ENCODE measurements at places on chromosomes 1 and 21.

- DNase-seq: no peak
Observed at GRCh38 chr1:56074007-56074651, 505.2 kb downstream of the PLPP3 start.

DNA sequence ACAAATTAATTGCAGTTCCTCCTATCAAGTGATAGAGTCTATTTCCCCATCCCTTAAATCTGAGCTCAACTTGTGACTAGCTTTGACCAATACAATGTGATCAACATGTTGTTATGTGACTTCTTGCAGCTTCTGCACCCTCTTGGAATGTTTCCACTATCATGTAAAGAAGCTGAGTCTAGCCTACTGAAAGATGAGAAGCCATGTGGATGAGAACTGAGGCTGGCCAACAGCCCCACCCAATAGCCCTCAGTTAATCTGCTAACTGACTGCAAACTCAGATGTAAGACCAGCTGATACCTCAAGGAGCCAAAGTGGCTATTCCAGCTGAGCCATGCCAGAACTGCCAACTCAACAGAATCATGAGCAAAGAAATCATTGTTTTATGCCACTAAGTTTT lies 44.0 kb downstream of the LYST start:
- no peak for DNase-seq

GRCh38 chr21:17613242-17613676 lies 558 bp upstream of the BTG3 start:
- no peak for DNase-seq

- DNase-seq: no peak
Observed at GRCh38 chr1:183991756-183992155, 45.8 kb downstream of the COLGALT2 start.

- no peak for DNase-seq
Observed at GRCh38 chr21:45148316-45148990, 74.1 kb downstream of the ADARB1 start.

- no peak for DNase-seq
Observed at GRCh38 chr1:67514786-67515185, 84.6 kb upstream of the SERBP1 start.

- no peak for DNase-seq
Observed at GRCh38 chr21:28805885-28806284, 186.8 kb downstream of the LTN1 start.

GRCh38 chr1:27876341-27877114 lies 4.2 kb downstream of the THEMIS2 start:
- DNase-seq: no peak

GRCh38 chr1:40857737-40858136 lies 4.4 kb downstream of the CITED4 start:
- no peak for DNase-seq

DNA sequence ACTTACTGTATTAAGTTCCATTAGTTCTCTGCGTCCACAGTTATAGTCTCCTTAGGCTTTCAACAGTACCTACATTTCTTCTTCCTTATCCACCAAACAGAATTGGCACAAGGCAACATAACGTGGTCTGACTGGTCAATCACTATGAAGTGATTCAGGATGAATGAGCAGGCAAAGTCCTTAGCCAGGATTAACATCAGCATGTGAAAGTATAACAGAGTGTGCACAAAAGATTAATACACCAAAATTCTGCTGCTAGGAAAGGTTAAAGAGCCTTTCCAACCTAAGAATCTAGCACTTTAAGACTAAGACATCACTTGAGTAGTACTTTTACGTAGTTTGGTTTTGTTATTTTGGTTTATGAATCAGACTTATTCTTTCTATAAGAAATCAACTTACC lies 15.8 kb downstream of the DEPDC1 start:
- DNase-seq: no peak

- DNase-seq: no peak
Observed at GRCh38 chr1:189305279-189305678, 1172.4 kb downstream of the BRINP3 start.

DNA sequence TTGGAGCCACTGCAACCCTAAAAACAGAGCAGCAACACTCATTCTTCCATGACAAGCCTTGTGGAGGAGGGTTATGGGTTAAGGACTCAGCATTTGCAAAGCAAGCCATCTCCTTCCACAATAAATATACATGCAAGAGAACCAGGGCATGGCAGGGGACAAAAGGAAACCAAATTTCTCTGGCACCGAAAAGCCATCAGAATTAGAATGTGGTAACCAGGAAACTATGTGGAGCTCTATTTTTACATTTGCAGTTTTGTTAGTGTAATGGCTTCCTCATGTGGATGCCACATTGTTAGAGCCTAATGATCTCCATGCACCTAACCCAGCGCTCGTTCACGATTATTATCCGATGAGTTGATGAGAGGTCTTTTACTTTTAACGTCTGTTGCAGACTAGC lies 91.7 kb downstream of the NAV1 start:
- no peak for DNase-seq

GRCh38 chr1:6486433-6487011 lies 4.9 kb downstream of the PLEKHG5 start:
- DNase-seq: peak; percentile 87

- no peak for DNase-seq
Observed at GRCh38 chr1:40389871-40390560, 16.5 kb downstream of the SMAP2 start.

DNA sequence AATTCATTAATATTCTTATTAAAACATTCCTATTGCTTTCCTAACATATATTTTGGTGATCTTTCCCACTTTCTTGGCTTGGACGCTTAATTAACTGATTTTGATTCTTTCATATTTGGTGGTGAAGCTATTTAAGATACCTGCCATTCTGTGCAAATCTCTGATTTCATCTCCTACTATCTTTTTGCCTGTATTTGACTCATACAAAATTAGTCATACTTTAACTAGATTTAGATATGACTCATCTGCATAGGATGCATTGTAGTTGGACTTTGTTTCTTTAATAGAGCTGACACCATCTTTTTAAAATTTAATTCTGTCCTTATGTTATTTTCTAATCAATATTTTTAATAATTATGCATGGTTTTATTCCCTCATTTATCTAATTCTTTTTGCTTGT lies 93.8 kb upstream of the PLPPR4 start:
- no peak for DNase-seq

- no peak for DNase-seq
Observed at GRCh38 chr1:171814692-171815091, 26.6 kb upstream of the DNM3 start.

- no peak for DNase-seq
Observed at GRCh38 chr21:33546086-33546485, 3.2 kb downstream of the SON start.

- DNase-seq: no peak
Observed at GRCh38 chr21:44018813-44019567, 6.9 kb downstream of the TRAPPC10 start.

- peak; percentile 56 for DNase-seq
Observed at GRCh38 chr1:45686015-45686287, 382 bp downstream of the GPBP1L1 start.

- DNase-seq: no peak
Observed at GRCh38 chr1:109091078-109091838, 694 bp downstream of the TMEM167B start.

GRCh38 chr1:38231941-38232340 lies 185.3 kb upstream of the POU3F1 start:
- DNase-seq: no peak

- DNase-seq: no peak
Observed at GRCh38 chr1:62706985-62707743, 19.0 kb upstream of the DOCK7 start.

GRCh38 chr1:84582802-84583587 lies 8.8 kb upstream of the CTBS start:
- DNase-seq: no peak

GRCh38 chr21:43369124-43369523 lies 57.8 kb downstream of the SIK1 start:
- no peak for DNase-seq

DNA sequence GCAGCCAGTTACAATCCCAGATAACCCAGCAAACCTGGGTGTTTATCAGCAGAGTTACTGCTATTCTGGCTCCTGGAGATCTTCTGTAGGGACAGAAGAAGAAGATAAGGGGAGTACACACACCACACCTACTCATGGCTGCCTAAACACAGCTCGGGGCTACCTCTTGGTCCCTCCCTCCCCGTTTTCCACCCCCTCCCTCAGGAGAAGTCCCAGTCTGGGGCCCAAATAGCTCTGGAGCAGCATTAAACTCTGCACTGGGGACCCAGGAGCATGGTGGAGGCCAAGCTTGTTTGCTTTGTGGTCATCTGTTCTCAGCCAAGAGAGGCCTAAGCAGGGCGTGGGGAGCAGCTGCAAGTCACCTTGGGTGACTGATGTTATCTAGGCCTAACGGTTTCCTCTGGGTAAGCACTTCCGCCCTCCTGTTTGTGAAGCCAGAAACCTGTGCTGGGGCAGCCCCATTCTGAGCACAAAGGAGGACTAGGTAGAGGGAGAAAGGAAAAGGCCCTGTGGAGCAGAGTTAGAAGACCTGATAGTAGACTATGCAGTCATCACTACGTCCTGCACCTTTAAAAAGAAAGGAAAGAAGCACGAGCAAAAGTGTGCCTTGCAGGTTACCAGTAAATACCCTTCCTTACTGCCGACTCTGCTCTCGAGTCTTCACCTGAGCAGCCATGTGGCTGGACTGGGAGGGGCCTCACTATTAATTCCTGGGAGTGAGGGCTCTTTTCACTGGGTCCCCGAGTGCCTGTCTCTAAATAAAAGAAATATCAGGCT lies 2.0 kb upstream of the RCSD1 start:
- peak; percentile 84 for DNase-seq

DNA sequence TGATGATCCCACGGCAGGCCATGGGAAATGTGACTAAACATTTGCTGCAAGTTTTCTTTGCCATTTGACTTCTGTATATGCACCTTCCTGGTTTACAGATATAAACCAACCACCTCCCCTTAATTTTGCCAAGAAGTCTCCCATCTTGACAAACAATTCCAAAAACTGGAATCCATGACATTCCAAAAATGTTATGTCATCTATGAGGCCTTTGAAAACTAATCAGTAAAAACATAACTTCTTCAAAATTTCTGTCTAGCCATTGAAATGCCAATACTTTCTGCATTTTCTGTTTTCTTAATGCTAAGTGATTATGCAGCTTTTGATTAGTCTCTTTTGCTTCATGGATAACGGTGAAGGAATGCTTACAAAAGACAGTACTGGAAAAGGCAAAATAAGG lies 84.1 kb downstream of the LYST start:
- DNase-seq: no peak

DNA sequence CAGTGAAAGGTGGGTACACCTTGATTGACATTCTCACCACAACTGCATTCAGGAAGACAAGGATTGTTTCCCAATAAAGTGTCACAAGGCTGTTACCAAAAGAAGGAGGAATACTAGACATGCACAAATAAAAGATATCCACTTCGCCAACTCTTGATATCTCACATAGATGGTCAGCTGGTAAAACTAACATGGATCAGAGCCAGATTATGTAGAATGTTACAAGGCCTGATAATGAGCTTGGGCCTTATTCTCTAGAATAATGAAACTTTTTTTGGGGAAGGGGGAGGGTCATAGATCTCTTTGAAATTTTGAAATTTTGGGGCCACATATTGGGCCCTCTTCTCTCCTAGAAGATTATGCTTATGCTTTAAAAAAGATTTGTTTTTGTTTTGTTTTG lies 24.9 kb downstream of the RAP1A start:
- no peak for DNase-seq

- DNase-seq: no peak
Observed at GRCh38 chr1:236209713-236210112, 67.4 kb downstream of the GPR137B start.

DNA sequence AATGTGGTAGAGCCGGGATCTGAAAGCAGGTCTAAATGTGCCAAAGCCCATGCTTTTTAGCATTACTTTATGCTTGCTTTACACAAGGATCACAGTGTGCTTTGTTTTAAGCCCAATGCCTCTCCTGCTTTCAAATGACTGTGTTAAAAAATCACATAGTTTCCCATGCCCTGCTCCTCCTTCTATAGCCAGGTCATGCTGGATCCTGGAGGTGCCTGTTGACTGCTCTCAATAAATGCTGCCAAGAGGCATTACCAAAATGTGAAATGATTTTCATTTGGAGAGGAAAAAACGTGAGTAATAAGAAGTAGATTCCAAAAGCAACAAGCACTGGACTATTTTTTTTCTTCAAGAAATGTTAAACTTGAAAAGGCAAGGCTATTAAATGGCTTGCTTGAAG lies 420.7 kb upstream of the USP24 start:
- DNase-seq: no peak

GRCh38 chr1:70706381-70707037 lies 295.4 kb downstream of the CTH start:
- DNase-seq: no peak

DNA sequence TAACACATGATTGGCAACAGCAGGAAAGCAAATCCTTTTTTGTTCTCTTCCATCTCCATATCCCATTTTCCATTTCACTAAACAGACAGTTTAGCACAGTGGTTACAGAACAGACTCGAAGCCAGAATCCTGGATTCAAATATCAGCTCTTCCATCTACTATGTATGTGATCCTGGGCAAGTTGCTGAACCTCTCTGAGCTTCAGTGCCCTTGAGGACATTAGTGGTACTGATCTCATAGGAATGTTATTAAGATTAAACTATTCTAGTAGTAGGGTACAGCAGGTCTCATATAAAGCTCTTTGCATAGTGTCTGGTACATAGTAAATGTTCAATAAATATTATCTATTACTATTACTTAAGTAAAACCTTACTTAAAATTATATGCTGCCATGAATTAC lies 13.8 kb upstream of the HHIPL2 start:
- no peak for DNase-seq

- DNase-seq: no peak
Observed at GRCh38 chr21:32415451-32416398, 3.2 kb downstream of the EVA1C start.

DNA sequence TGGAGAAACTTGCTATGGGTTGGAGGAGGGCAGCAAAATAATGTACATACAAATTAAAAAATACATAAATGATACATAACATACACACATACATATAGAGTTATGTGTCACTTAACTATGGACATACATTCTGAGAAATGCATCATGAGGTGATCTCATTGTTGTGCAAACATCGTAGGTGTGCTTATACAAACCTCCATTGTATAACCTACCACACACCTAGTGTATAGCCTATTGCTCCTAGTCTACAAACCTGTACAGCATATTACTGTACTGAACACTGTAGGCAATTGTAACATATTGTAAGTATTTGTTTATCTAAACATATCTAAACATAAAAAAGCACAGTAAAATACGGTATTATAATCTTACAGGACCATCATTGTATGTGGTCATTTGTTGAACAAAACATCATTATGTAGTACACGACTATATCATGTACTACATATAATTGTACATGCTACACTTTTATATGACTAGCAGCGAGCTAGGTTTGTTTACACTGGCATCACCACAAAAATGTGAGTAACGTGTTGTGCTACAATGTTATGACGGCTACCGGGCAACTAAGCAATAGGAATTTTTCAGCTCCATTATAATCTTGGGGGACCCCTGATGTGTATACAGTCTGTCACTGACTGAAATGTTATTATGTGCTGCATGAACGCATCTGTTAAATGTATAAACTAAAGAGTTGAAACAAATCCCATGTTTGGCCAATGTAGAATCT lies 35.5 kb downstream of the ITGB3BP start:
- DNase-seq: no peak

- no peak for DNase-seq
Observed at GRCh38 chr1:8516793-8517556, 199.1 kb downstream of the SLC45A1 start.

Measured in CD4-positive, alpha-beta T cell treated with Interleukin-2 at 100 ng/mL for 4 hours (primary cell).